ENCODE measurements at places on chromosomes 3 and 15.

DNA sequence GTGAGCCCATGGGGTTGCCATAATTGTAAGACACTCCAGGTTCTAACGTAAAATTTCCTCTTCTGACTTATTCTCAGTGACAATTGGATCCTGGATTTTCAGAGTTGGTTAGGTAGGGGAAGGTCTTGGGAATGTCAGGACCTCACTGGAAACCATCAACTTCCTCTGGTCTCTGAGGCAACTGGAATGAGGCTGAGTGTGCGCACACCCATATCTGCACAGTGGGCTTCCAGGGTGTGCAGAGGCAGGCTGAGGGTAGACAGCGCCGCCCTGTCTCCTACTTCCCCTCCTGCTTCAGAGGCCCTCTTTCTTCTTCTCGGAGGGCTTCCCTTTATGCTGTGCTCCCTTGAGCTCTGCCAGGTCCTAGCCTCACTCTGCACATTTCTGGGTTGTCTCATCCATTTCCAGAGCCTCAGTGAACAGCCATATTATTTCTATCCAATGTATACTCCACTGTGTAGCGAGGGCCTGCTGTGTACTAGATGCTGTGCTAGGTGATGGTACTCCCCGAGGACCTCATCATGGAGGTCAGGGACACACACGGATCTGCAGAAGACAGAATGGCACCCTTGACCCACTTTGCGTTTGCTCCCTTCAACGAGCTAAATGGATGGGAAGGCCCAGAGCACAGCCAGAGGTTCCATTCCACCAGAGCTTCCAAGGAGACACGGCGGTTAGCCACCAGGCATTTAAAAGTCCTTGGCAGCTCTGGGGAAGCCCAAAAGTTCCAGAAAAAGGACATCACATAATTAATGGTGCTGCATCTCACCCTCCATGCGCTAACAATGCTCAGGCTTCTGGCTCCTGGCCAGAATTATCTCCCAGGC, 18.3 kb downstream of the ACAA1 start:
- no peak for DNase-seq

DNA sequence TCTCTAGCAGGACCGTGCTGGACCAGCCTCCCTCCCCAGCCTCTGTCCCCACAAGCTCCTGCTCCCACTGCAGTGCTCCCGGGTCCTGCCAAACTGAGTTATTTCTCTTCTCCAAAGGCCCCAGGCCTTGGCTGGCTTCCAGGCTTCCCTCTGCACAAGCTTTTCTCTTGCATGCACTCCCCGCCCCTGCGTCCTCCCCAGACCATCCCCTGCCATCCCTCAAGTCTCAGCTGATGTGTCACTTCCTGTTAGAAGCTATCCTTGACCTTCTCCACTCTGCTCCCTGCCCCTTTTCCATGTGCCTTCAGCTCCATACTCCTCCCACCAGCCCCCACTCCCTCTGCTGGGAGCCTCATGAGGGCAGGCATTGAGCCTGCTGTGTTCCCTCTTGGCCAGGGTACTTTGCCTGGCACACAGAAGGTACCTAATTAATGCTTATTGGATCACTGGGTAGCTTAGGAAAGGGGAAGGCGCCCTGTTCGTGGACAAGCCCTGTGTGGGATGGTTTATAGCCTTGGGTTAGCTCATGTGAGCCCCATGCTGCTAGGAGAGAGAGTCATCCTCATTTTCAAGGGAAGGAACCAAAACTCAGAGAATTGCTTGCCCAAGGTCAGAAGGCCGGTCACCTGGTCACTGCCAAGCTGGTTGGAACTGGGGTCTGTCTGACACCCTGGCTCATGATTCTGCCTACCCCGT, 56.4 kb downstream of the FEM1B start:
- DNase-seq = no peak

DNA sequence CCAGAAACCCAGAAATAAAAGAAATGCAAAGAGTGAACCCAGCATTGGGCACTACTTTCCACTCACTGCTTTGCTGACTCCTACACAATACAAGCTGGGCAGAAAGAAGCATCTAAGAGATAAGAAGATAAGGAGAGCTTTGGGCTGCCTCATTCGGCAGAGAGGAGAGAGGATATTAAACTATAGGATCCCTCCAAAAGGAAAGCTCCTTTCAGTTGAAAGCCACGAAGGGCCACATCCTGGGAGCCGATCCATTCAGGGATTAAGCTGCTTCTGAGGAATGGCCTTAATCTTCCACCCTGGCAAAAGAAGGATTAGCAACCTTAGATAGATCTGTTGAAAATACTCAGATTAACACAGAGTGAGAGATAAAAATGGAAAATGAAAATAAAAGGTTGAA, 274.9 kb upstream of the PPP2R3A start:
- DNase-seq = no peak

DNA sequence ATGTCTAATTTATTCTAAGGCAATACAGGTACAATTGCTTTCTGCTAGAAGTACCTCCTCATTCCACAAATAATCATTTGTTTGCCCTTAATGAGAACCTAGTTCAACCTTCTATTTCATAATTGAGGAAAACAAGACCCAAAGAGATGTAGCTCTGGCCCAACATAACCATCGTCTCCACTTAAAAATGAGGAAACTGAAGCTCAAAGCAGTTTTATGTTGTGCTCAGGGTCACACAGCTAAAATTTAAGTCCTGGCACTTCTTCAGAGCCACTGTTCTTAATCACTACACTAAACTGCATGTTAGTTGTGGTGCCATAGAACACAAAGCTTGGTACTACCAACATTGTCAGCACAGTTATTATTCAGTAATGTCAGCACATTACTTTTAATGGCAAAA, 108.0 kb downstream of the SERPINI1 start:
- no peak for DNase-seq

GRCh38 chr3:11697701-11698100, 54.0 kb upstream of the VGLL4 start:
- no peak for DNase-seq

DNA sequence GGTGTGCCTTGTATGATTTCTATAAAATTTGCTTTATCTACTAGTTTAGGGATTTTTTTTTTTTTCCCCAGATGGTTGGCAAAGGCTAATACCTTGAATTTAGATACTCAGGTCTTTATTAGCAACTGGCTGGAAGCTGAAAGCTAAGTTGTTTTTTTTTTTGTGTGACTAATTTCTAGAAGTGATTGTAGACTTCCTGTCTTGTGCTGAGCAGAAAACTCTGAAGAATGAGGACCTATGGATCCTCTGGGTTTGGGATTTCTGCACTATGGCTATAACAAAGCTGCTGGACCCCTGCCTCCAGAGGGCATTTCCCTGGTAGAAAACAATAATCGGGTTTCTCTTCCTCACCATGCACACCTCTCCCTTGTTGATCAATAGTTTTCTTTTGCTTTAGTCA, 10.0 kb downstream of the ARIH2 start:
- DNase-seq = no peak

DNA sequence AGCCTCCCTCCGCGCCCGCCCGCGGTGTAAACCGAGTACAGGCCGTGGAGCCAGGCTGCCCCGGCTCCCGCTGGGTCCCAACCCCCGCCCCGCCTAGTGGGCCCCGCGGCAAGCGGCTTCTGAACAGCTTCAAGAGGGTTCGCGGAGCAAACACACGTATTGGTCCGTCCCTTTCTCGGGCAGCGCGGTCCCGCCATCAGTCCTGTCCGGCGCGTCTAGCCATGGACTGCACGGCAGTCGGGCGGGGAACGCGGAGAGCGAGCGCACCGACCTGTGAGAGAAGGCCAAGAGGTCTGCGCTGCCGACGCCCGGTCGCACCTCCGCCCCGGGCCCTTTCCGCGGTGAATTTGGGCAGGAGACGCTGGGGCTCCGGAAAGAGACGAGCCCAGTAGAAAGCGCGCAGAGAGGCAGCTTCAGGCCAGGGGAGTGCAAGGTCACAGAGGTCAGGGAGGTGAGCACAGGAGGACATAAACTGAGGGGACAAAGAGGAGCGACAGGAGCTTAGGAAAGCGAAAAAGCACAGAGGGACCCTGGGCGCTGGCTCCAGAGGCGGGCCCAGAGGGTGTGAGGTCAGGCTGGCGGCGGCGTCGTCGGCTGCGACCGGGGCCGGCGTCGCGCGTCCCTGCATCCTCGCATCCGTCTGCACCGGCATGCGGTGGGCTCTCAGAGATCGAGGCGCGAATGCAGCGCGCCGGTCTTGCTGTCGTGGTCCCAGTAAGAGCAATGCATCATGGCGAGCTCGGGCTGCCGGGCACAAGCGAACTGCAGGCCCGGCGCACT, 1.8 kb downstream of the FOXL2 start:
- DNase-seq = no peak

- no peak for DNase-seq
These were observed 175.3 kb downstream of the ABHD5 start for GRCh38 chr3:43865887-43866528.

DNA sequence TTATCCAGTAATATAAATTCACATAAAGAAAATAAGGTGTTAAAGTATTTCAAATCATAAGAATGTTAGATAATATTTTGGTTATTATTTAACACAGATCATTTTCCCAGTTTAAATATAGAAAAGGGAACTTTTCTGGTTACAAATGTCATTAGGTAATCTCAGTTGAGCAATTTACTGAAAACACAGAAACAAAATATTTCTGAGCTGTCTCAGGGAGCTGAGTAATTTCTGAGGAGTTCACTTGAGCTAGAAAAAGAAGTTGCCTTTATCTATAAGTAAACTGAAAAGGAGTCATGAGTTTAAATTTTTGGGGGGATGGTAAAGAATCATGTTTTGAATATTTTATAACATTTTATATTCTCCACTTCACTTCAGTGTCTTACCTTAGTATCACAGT, 855.4 kb upstream of the ARPP21 start:
- no peak for DNase-seq

GRCh38 chr15:50751394-50751793, 14.1 kb downstream of the SPPL2A start:
- DNase-seq = no peak

GRCh38 chr3:58666683-58667082, at the start of gene FAM3D:
TSS of gene FAM3D (minus strand) at chr3:58666774. CDS start at chr3:58655563, 11,211 bp downstream.
- DNase-seq = no peak

GRCh38 chr3:8648909-8649741, 4.5 kb upstream of the SSUH2 start:
- no peak for DNase-seq

DNA sequence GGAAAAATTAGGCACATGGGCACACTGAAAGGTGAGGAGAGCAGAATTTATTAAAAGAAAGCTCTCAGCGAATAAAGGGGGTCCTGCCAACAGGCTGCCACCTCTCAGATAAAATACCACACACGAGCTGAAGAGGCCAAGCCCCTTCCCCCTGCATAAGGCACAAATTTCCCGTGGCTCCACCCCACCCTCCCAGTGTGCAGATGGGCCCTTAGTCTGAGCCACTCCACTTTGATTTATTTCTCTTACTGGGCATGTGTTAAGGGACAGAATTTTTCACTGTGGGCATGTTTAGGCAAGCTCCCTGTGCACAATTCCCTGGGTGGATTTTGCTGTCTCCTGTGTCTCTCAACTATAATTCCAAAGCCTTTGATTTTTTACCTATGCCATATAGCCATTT, 409.8 kb downstream of the TBL1XR1 start:
- no peak for DNase-seq

DNA sequence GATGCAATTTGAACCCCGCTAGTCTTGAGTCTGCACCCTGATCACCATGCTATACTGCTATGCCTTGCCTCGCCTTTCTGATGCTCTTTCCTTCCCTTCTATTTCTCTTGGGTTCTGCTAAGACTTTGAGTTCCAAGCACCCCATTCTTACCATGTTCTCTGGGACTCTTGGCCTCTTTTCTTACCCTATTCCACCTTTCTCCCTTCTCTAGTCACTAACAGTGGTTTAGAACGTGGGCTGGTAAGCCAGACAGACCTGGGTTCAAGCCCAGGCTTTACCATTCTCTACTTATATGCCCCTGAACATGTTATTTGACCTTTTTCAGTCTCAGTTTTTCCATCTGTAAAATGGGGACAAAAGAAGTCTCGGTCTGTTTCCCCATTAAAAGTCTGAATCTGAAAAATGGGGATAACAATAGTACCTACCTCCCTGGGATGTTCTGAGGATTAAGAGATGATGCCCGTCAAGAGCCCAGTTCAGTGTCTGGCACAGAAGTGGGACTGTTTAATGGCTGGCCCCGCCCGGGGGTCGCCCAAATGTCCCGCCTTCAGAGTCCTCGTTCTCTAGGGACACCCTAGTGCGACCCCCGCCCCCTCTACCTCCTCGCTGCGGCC, 376 bp downstream of the TADA3 start:
- DNase-seq = no peak

DNA sequence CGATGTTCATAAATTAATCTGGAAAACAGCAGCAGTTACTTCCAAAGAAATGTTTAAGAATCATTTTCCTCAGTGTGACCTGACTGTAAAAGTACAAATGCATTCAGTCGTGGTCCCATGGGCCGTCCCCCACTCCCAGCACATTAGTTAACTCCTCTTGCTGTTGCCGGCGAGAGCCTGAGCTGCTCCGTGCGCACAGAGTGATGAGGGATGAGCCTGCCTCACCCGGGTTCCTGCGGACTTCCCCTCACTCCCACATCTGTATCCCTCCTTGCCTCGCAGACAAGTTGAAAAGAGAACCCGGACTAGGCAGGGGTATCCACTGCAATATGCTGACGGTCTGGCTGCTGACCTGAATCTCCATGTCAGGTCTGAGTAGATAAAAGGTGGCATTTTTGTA, 861.7 kb upstream of the NR2F2 start:
- no peak for DNase-seq

GRCh38 chr3:127820221-127820825, 2.0 kb downstream of the MGLL start:
- DNase-seq = no peak

DNA sequence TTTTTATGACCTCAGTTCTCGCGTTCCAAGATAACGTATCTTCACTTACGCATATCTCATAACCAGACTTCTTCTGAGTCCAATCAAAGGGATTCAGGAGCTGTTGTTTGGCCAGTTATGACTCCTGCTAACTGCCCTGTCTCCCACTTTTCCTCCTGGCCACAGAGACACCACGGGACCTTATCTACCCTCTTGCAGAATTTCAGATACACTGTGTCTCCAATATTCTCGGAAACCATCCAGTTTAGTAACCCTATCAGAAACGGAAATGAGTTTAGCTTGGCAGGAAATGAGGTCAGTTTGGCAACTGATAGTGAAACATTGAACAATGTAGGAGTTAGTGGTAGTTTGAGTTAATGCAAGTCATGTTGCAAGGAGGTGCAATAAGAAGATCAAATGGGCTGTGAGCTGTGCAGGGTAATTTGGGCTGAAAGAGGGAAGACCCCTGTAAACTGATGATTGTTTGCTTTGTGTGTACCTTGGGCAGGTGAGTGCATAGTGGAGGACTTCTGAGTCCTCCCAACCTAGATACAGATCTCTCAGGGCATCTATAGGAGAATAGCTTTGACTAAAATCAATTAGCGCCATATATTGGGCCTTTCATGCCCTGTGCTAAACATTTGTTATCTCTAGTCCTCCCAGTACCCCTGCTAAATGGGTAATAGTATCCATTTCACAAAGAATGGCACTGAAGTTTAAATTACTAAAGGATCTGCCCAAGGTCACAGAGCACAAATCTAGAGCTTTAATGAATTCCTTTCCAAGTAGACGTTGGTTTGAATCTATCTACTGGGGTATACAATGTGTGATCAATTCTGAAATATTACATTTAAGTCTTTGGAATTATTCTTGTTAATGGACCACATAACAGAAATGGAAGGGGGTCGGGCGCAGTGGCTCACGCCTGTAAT, 41.3 kb upstream of the PIK3CB start:
- no peak for DNase-seq

- no peak for DNase-seq
These were observed 70.1 kb downstream of the CCK start for GRCh38 chr3:42195879-42196330.

All from SW480 (cell line).